ENCODE measurements at places on chromosomes 11 and 22.

- no peak for DNase-seq
Measured at GRCh38 chr11:67167091-67167490, 48.0 kb downstream of the KDM2A start.

GRCh38 chr22:39148727-39149535 is 3.5 kb downstream of the CBX7 start:
- no peak for DNase-seq

- DNase-seq = no peak
Measured at GRCh38 chr22:45891996-45892621, 84.9 kb downstream of the WNT7B start.

DNA sequence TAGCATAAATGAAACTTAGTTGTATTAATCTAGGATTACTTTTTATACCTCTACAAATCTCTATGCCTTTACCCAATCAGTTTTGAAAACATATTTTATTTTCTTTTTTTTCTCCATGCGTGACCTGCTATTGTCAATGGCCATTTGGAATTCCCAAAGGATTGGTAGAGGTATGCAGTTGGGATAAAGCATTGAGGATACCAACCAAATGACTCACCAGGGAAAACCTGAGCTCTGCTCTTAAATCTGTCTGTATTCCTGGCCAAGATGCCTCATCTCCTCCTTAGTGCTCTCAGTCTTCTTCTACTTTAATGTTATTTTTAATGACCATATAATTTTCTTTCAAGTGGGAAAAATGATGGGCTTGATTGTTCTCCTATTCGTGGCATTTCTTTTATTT is 61.9 kb downstream of the EHF start:
- DNase-seq = no peak

GRCh38 chr11:19075636-19076035 is 15.1 kb upstream of the MRGPRX2 start:
- DNase-seq = no peak

DNA sequence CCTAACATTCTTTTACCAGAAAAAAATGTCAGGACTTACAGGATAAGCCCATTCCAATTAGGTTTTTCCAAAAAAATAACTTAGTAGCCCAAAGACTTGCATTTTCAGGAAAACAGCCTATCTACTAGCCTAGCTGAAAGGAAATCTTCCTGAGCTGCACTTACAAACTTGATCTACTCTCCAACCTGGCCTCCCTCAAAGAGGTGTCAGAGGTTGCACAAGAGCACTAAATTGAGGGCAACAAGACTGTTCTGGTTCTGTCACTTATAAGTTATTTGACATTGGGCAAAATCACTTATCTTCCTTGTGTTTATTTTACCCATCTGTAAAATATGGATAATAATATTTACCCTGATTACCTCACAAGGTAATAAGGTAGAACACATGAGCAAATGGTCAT is 7.9 kb upstream of the SOX6 start:
- DNase-seq = no peak

DNA sequence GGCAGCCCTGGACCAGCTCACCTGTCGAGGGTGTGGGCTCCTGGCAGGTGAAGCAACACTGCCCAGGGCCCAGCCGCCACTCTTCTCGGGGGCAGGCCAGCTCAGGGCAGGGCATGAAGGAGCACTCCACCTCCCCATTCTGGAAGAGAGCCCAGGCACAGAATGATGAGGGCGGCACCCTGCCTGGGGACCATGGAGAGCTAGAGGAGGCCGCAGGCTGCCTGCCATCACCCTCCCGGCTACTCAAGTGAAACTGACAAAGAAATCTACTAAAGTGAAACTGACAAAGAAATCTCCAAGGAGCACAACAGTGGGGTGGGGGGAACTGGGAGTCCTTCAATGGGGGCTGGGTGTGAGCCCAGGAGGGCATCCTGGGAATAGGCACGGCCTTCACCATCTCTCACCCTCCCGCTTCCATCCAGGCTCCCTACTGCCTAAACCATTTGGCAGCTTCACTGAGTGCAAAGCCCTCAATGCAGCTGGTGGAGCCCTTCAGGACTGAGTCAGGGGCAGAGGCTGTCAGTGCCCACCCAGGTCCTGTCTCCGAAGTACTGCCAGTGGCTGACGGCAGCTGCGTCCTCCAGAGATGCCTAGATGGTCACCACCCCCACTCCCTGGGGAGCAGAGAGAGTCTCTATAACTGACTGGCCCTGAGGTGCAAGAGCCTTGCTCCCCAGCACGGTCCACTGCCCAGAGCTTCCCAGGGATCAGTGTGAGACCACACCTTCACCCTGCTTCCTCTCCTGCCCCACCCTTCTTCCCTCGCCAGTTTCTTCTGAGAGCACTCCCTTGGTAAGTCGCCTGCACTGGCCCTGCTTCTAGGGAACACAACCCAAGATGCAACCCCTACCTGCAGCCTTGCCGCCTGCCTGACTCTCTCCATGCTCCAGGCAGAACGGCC is 21.7 kb downstream of the VWCE start:
- DNase-seq = no peak

DNA sequence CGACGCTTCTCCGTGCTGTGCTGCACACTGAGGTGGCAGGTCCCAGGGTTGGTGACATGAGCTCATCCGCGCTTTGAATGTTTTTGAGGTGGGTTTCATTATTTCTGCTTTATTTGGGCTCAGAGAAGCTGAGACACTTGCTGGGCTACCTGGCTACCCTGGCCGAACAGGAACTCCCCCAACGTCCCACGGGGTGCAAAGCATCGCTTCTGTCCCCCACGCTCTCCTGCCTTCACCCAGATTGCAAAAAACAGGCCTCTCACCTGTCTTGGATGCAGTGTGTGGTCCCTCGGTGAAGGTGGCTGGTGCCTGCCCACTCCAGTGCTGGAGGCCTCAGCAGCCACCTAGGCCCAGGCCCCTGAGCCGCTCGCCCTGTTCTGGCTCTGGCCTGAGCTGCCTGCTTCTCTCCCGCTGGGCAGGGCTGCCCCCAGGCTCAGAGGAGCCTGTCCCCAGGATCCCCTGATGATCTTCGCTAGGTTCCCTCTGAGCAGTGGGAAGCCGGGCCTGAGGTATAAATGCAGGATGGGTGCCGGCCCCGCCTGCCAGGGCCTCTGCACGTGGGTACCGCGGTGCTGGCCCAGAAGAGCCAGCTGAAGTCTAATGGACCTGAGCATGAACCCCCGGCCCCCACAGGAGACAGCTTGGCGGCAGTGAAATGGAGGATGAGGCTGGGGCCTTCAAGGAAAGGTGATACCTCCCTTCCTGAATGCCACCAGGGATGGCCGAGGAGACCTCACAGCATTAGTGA is 15.8 kb upstream of the MRGPRD start:
- no peak for DNase-seq

- no peak for DNase-seq
Measured at GRCh38 chr11:27618281-27618915, 81.9 kb downstream of the BDNF start.

DNA sequence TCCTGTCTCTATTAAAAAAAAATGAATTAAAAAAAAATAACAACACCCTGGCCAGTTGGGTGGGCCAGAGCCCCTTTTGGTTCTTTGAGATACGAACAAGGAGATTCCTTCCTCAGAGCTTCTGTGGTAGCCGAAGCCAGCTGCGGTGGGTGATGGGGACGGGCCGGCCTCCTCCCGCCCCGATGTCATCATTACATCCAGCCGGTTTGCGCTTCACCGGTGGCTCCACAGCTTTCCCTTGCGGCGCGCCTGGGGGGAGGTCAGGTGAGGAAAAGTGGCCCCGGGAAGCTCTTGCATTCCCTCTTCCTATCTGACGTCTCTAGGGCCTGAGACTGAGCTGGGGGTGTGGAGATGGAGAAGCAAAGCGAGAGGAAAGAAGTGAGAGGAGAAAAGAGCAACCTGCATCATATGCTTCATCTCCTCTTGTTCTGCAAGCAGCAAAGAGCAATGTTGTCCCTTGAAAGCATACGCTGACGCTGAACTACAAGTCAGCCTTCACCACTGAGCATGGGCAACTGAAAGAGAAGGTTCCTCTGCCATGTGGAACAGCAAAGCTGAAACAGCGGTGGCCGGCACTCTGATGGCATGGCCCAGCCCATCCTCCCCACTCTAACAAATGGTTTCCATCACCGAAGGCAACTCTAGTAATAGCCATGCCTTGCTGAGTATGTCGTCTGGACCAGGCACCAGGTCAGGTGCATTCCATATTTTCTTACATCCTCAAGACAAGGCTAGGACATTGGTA is 6.0 kb downstream of the ADAMTS8 start:
- DNase-seq = no peak

- no peak for DNase-seq
Measured at GRCh38 chr11:133946541-133947318, 10.0 kb downstream of the IGSF9B start.

DNA sequence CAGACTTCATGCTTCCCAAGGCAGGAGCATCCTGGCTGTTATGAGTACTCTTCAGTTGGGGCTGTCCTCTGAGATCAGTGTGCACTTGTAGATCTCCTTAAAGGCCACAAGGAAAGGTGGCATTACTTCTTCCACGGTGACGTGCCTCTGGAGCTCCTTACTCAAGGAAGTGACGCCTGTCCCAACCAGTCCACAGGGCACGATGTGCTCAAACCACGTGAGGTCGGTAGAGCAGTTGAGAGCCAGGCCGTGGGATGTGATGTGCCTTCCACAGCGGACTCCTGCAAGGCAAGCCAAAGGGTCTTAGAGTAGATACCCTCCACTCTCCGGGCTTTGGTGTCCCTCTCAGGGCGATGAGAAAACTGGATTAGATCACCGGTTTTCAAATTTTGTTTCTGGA is 1.4 kb downstream of the LIPT2 start:
- DNase-seq = no peak

DNA sequence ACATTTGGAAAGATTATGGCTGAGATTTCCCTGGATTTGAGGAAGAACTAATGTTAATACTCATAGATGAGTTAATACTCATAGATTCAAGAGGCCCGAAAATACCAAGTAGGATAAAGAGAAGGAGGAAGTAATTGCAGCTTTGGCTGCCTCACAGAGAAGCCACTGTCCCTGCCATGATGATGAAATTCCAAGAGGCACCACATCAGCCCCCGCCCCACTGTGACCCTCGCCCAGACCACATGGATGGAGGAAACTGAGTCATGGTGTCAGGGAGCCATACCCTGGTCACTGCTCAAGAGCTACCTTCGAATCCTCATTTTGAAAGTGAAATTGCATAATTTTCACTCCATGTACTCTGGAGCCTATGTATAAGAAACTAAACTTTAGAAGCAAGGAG is 92.9 kb upstream of the SLC22A12 start:
- DNase-seq = no peak

- no peak for DNase-seq
Measured at GRCh38 chr11:17811352-17811751, 76.8 kb downstream of the KCNC1 start.

DNA sequence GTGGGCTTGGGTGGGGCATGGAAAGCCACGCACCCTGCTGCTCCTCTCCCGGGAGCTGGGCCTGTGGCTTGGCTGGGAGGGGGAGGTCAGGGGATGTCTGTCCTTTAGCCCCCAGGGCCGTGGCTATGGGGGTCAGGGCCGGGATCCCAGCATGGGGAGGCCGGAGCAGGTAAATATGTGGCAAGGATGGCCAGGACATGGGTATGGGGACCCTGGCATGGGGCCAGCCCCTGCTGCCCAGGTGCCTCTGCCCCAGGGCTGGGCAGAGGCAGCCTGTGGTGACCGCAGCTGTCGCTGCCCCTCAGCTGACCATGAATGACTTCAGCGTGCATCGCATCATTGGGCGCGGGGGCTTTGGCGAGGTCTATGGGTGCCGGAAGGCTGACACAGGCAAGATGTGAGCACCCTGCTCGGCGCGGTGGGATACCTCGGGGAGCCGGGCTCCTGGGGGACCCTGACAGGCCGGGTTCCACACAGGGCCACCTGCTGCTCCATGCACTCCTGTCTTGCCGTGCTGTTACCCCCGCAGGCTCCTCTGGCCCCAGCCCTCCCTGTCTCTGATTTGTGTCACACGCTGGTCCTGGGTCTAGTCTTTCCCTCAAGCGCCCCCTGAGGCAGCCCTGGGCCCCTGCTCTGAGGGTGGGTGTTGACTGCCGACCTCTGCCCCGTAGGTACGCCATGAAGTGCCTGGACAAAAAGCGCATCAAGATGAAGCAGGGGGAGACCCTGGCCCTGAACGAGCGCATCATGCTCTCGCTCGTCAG is 8.1 kb upstream of the ANKRD13D start:
- DNase-seq = no peak

DNA sequence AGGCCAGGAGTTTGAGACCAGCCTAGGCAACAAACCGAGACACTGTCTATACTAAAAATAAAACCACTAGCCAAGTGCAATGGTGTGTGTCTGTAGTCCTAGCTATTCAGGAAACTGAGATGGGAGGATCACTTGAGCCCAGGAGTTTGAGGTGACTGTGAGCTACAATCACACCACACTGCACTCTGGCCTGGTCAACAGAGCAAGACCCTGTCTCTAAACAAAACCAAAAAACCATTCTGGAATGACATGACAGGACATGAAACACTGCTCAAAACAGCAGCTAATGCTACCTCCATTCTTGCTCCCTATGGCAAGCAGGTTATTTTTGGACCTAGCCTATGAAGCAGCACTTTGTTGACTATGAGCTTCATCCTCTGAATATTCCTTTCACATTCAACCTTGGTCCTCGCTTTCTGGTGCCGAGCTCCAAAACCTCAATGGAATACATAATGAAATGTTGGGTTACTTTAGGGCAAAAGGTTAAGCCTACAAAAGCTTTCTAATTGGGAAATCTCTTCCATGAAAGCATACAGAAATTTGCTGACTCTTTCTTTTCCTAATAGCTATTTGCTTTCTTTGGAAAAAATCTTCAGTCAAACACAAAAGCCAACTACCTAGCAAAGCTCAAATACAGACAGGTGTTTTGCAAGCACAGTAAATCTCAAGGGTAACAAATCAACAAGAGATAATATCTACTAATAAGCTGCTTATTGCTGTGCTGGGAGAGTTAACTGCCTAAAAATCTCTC is 21.1 kb downstream of the SIK3 start:
- DNase-seq = no peak

- DNase-seq = no peak
Measured at GRCh38 chr11:6663794-6664469, 8.3 kb upstream of the DCHS1 start.

GRCh38 chr22:44364751-44365130 is 52.0 kb upstream of the SHISAL1 start:
- DNase-seq = no peak

DNA sequence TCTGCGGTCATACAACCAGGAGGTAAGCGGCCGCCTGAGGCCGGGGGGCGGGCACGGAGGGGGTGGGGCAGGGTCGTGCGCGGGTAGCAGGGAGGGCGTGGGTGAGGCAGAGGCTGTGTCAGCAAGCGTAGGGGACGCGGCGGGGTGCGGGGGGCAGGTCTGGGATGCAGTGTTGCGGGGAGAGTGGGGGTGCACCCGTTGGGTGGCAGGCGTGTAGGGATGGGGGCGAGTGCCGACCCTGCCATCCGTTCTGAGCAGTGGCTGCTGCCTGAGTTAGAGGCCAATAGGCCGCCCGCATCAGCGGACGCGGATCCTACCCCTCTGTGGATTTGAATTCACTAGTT is 1.4 kb downstream of the RIC8A start:
- no peak for DNase-seq

DNA sequence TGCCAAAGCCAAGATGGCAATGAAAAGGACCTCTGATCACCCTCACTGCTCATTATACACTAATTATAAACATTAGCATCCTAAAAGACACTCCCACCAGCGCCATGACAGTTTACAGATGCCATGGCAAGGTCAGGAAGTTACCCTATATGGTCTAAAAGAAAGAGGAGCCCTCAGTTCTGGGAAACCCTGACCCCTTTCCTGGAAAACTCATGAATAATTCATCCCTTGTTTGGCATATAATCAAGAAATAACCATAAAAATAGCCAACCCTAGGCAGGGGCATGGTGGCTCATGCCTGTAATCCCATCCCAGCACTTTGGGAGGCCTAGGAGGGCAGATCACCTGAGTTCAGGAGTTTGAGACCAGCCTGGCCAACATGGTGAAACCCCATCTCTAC is 12.7 kb upstream of the CAPN5 start:
- DNase-seq = no peak
